NCI-H1417 treated with DMSO at 0.1 percent for 48 hours (cell line): ENCODE measurements at places on chromosomes 4 and X.

GRCh38 chrX:24214568-24214967, 65.0 kb downstream of the ZFX start:
- DNase-seq: no peak

DNA sequence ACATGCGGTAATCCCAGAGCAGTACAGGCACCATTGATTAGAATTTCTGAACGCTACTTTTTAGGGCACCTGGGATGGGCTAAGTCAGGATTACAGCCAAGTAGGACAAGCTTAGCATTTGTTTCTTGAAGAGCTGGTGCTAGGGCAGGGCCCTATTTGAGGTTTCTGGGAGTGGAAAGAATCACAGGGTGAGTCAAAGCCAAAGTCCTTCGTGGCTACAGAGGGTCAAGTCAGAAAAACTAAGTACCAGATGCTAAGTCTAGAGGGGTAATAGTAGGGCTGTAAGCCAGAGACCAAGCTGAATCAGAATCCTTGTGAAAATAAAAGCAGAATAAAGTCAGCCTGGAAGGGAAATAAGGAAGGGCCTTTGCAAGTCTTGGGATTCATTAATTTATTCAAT, 448.6 kb downstream of the ZIC3 start:
- DNase-seq: no peak

- DNase-seq: no peak
Observed at GRCh38 chr4:168541266-168541953, 44.6 kb downstream of the PALLD start.

DNA sequence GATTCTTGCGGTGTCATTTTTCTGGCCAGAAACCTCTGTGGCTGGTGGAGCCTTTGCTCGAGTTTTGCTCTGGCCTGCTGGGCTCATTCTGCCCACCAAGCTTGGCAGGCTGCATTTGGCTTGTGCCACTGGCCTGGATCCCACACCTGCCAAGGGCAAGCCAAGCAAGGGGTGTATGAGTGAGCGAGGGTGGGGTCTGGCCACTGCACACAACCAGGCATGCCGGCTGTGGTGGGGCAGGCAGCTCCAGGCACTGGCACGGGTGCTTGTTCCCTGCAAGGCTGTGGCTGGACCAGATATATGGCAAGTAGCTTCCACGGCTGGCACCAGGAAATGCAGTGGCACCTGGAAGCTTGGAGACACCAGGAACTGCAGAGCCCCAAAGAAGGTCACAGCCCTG, 68.6 kb upstream of the PPP3CA start:
- no peak for DNase-seq

DNA sequence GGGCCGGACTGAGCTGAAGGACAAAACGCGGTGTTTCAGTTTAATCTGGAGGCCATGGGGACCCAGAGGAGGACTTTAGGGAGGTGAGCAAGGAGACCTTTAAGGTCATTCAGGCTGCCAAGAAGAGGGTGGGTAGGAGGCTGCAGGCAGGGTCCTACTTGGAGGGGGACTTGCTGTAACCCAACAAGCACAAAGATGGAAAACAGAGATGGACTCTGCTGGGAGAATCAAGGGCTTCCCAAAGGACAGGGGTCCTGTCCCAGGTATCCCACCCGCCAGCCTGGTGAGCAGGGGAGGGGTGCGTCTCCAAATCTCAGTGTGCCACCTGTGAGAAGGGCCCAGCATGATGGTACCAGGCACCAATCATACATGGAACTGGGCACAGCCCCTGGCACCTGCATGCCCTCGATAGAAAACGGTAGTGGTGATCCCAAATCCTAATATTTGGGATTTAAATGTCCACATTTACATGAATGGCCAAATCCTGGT, 3.9 kb upstream of the HAUS3 start:
- no peak for DNase-seq

GRCh38 chr4:112358952-112359749, 62.0 kb downstream of the ALPK1 start:
- DNase-seq: no peak

- DNase-seq: no peak
Observed at GRCh38 chrX:109632906-109633504, 8.0 kb upstream of the KCNE5 start.

GRCh38 chr4:1238676-1239000, 10.3 kb downstream of the CTBP1 start:
- no peak for DNase-seq

GRCh38 chr4:2483237-2483636, 14.3 kb downstream of the RNF4 start:
- no peak for DNase-seq

- DNase-seq: no peak
Observed at GRCh38 chr4:169231647-169232262, 39.0 kb downstream of the SH3RF1 start.

GRCh38 chr4:29559286-29559685, 1160.9 kb upstream of the PCDH7 start:
- DNase-seq: no peak

- DNase-seq: no peak
Observed at GRCh38 chr4:124030147-124030546, 633.6 kb downstream of the SPRY1 start.

GRCh38 chrX:19897091-19897490, 9.7 kb upstream of the SH3KBP1 start:
- DNase-seq: no peak

DNA sequence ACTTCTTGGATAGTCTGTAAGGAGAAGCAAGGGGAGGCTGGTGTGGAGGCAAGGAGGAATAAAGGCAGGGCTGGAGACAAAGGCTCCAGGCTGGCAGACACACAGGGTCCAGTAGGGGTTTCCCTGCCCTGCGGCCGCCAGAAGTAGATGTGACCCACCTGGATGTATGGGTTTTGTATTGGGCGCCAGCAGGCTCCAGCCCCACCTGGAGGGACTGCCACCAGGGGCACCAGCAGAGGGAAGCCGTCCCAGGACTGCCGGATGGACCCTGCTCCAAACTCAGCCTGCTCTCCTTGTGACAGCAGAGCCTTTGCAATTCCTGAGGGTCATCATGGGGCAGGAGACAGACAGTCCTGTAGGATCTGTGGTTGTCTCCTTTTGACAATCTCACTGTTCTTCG, 52.7 kb downstream of the MGST2 start:
- no peak for DNase-seq

GRCh38 chrX:132815643-132816042, 142.8 kb downstream of the HS6ST2 start:
- DNase-seq: no peak

DNA sequence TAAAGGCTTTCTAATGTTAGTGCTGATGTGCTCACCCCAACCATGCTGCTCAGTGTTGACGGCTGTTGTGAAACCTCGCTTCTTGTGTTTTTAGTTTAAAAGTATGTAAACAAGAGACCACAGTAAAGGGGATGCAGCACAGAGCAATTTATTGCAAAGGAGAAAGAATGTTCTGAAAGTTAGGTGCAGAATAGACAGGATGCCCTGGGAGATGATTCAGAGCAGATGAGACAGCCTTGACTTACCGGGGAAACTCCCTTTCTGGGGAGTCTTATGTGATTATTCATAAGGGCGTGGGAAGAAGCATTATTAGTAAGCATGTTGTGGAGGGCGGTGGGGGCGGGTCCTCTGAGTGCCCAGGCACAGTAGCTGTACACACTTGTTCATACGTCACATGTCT, 47.7 kb downstream of the EVC start:
- no peak for DNase-seq

GRCh38 chr4:22661443-22661842, 31.3 kb upstream of the GBA3 start:
- no peak for DNase-seq

DNA sequence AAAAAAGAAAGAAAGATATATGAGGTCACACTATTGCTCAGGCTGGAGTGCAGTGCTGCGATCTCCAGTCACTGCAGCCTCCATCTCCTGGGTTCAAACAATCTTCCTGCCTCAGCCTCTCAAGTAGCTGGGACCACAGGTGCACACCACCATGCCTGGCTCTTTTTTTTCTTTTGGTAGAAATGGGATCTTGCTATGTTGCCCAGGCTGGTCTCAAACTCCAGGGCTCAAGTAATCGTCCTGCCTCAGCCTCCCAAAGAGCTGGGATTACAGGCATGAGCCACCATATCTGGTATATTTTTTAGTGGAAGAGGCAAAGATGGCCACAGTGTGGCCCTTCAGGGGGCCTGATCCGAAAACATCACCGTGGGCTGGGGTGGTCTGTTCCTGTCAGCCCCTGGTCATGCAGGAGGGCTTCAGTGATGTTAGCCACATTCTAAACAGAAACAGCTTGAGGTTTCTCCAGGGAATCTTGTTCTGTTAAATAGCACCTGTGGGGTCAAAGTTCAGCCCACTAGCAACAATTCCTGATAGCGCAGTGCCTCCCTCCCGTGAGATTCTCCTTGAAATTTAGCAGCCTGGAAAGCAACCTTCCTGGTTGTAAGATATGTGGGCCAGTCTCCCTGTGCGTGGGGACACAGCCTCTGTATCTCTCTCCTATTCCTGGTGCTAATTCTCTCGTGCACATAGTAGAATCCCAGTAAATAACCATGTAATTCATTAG, 7.3 kb upstream of the DHRSX start:
- DNase-seq: no peak

DNA sequence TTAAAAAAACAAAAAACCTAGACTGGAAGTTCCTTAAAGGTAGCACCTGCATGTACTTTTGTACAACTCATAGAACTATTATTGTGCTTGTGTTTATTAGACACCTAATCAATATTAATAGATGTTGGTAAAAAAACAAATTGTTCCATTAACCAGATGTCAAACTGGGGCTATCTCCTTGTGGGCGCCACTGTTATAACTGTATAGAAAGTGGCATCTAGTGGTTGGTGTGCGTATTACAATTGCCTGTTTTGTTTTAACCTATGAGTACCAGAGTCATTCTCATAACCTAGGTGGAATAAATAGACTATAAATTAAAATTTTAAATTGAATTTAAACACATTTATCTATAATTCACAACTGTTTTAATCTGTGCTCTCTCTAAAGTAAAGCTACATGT, 97.4 kb downstream of the COL4A5 start:
- peak; percentile 1 for DNase-seq

DNA sequence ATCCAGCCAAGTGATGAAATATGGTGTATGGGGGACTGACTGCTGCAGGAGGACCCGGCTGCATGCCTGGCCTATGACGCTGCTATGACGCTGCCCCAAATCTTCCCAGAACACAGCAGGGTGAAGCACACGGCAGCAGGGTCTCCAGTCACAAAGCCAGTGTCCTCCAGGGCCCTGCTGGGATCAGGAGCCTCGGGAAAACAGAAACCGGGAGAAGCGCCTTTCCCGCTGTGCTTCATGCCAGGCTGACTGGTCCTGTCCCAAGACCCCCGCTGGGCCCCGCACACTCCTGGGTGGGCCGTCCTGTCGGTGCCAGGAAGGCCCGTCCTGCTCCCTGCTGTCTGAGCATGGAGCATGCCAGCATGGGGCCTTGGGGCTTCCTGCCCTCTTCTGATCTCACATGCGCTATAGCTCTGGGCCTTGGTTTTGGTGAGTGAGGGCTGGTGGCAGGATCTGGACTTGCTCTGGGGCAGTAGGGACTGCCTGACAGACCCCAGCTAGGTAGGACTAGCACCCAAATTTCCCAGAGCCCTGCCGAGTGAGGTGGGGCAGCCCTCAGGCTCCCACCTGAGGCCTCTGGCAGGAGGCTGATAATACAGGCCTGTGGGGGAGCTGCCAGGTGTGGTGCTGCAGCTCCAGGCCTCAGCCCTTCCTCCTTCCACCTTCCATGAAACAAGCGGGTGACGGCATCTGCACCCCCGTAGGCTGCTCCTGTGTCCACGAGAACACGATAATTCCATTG, 64.0 kb downstream of the ACOX3 start:
- DNase-seq: no peak

DNA sequence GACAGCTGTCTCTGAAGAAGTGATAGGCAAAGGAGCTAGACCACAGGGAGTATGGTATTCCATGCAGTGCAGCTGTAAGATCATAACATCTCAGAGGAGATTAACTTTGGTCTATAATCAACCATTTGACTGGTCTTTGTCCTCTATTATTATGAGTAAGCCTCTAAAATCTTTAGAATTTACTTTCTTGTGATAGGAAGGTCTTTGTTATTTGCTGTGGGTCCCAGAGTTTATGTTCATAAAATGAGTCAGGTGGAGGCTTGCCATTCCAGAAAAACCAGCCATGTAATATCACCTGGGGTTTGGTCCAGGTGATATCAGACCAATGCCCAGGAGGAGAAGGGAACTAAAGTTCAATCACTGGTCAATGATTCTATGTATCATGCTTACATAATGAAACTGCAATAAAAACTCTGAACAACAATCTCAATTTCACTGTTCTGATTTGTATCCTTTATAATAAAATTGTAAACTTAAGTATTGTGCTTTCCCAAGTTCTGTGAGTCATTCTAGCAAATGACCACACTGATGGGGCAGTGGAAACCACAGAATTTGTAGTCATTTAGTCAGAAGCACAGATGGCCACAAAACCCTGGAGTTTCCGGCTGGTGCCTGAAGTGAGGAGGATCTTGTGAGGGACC, 239.6 kb upstream of the TRAM1L1 start:
- no peak for DNase-seq

- no peak for DNase-seq
Observed at GRCh38 chrX:119604766-119605463, 1.3 kb downstream of the NKRF start.

DNA sequence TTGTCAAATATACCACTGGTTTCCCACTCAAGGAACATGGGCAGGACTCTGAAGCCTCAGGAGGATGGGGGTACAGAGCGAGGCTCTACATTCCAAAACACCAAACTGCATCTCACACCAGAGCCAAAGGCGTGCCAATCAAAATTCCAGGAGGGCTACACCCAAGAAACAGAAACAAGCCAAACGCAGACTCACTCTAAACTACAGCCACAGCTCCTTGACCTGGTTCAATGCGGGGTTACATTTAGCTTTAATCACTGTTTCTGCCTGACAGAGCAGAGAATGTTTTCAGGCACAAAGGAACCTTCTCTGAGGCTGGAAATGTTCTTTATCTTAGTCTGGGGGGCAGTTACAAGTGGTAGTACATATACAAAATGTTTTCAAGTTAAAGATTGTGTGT, 2121.5 kb upstream of the AGA start:
- DNase-seq: no peak

DNA sequence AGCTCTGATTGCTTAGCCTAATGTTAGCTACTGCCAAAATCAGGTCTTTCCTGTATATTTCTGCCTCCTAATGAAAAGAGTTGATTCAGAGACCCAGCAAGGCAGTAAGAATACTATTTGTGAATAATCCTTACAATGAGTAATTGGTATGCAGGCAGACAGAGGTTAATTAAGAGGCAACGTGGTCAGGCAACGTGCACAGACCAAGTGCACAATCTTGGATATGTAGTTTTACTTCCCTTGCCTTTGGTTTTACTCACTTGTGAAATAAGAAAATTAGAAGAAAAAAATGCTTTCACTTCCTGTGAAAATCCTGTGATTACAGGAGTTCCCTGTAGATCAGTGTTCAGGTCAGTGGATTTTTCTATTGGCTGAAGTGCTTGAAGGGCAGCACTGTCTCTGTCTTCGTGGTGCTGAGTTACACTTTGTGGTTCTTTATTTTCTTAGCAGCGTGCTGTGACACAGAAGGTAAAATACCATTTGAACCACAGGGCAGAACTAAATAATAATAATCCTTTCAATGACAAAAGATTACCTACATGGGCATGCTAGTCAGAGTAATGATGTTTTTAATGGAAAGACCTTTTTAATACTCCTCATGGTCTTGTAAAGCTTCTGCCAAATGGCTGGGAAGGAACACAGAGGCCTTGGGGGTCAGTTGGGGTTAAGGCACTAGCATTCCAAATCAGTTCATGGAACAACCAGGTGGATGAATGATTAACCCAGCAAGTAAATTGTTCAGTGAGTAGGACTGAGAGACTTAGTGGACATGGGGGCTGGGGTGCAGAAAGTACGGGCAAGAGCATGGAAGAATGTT, 430.9 kb downstream of the MAPK10 start:
- DNase-seq: no peak
